Kidney epithelial cell (primary cell): ENCODE measurements at places on chromosomes 16 and 17. TPM values are rescaled to one million over a fixed set of nuclear protein-coding genes. Genes with fewer than 3 reads are reported as not detected.

DNA sequence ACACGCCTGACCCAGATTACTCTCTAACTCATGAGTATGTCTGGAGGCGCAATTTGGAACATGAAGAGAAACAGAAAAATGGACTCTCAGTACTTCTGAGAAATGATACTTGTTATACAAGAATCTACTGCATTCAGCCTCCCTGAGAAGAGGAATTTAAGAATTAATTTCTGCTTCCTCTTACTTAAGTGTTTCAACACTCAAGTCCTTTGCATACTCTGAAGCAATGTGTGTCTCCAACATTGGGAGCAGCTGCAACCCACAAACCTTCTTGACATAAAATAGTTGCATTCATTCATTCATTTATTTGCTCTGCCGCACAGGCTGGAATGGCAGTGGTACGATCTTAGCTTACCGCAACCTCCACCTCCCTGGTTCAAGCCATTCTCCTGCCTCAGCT, 199.8 kb downstream of the NPIPA7 start:
- no peak for DNase-seq

DNA sequence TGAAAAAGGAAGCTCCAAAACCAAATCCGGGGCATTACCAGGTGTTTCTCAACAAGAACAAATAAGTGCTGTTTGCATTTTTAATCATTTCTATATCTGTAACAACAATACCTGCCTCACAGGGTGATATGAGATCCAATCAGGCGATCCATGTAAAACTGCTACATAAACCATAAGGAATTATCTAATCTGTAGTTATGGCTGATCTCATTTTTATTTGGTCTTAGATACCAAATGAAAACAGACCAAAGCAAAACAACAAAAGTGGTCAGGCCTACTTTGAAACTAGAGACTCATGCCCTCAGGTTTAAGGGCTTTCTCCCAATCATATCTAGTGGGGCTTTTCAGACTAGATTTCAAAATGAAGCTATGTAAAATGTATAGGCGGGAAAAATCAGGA, 28.3 kb downstream of the XPO6 start:
- no peak for DNase-seq

GRCh38 chr17:37025847-37026530, 77.2 kb downstream of the AATF start:
- DNase-seq, result no peak

The RAMP2 gene
- 1.3 and 5.3 TPM in 2 replicates for total RNA-seq
